Cerebellar nuclear complex (tissue), 1 donor: ENCODE measurements at places on chromosomes 2 and 18.

DNA sequence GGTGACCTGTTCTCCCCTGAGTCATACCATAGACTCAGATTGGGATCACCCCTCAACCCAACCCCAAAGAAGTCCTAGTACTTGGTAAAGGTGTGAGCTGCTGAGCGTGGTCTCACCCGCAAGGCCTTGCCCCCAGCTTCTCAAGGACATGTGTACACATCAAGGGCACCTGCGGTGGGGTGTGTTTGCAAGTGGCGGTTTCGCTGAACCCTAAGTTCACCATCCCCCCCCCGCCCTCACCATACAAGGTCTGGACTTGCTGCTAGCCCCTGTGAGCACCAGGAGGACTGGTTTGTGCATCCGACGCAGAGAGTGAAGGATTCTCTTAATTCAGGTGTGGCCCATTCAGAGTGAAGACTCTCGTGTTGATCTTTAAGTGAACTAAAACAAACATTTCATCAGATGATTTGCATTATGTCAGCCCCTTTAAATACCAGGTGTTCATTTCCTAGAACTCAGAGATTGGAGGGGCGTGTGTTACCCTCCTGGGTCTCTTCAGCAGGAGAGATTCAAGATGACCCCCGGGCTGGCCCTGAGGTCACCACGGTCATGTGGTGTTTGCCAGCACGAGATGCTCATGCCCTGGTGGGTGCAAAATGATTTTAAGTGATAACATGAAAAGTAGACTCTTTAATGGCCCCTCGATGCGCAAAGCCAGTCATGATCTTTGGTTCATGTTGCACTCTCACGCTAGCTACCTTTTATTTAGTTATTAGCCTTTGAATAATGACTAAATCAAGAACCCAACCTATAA is 27.8 kb downstream of the MTERF4 start:
- no peak for DNase-seq

GRCh38 chr2:84539729-84540128 is 23.4 kb downstream of the DNAH6 start:
- no peak for DNase-seq

- no peak for DNase-seq
Measured at GRCh38 chr2:96697476-96697875, 42.4 kb downstream of the LMAN2L start.

DNA sequence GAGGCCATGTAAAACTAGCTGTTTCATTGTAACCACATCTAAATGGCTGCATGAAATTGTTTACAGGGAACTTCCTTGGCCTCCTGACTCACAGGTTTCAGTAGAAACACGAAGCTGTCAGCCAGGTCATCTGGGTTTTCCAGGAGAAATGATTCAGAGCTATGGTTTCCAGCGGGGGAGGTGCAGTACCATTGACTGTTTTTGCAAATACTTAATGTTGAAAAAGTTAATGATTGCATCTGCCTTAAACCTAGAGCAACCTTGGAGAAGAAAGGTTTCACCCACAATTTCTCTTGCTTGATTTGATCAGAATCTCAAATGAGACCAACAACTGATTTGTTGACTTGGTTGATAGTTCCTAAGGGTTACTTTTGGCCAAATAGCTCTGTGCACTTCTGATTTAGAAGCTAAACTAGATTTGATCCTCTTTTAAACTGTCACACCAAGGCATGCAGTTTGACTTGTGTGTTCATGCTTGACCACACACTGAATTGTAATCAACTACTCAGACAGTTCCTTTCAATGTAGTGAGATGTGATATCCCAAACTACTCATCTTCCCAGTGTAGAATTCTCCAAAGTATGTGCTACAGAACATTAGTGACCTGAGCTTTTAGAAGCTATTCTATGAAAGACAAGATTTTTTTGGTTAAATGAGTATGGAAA is 193.5 kb upstream of the CHST9 start:
- DNase-seq = no peak

DNA sequence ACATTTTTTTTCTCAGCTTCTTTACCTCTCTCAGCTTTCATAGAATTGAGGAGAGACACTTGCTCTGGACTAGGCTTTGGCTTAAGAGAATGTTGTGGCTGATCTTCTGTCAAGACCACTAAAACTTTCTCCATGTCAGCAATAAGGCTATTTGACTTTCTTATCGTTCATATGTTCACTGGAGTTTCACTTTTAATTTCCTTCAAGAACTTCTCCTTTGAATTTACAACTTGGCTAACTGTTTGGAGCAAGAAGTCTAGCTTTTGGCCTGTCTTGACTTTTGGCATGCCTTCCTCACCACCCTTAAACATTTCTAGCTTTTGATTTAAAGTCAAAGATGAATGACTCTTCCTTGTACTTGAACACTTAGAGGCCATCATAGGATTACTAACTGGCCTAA is 104.4 kb upstream of the SLC39A10 start:
- no peak for DNase-seq

- DNase-seq = no peak
Measured at GRCh38 chr2:62340994-62341484, 145.1 kb downstream of the B3GNT2 start.

- DNase-seq = no peak
Measured at GRCh38 chr2:237661799-237662328, 34.5 kb downstream of the LRRFIP1 start.

DNA sequence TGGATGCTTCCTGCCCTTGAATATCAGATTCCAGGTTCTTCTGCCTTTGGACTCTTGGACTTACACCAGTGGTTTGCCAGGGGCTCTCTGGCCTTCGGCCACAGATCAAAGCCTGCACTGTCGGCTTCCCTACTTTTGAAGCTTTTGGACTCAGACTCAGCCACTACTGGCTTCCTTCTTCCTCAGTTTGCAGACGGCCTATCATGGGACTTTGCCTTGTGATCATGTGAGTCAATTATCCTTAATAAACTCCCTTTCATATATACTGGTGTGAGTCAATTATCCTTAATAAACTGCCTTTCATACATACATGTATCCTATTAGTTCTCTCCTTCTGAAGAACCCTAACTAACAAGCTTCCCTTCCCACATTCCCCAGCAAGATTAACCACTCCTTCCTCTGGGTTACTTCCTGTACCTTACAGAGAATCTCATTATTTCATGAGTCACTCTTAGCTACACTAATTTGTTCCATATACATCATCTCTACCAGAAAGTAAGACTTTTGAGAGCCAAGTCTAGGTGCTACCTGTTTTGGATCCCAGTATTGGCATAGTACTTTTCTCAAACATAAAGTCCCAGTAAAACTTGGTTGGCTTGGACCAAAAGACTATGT is 31.3 kb upstream of the LRATD1 start:
- DNase-seq = no peak

DNA sequence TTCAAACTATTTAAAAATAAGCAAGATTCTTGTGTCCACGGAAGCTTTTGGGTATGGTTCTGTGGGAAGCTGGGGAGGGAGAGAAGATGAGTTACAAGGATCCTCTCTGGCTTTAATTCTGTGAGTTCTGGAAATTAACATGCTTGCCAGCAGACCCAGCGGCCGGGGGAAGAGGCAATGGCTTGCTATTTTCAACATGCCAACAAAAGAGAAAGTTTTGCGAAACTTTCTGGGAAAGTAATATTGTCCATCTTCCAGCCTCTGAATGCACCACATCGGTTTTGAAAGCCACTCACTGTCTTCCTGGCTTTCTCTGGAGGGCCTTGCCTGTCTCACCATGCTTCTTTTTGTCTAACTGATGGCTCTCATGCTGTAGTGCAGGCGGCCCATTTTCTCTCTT is 85.7 kb downstream of the EN1 start:
- DNase-seq = no peak

- no peak for DNase-seq
Measured at GRCh38 chr18:7329016-7329415, 98.1 kb downstream of the LRRC30 start.

DNA sequence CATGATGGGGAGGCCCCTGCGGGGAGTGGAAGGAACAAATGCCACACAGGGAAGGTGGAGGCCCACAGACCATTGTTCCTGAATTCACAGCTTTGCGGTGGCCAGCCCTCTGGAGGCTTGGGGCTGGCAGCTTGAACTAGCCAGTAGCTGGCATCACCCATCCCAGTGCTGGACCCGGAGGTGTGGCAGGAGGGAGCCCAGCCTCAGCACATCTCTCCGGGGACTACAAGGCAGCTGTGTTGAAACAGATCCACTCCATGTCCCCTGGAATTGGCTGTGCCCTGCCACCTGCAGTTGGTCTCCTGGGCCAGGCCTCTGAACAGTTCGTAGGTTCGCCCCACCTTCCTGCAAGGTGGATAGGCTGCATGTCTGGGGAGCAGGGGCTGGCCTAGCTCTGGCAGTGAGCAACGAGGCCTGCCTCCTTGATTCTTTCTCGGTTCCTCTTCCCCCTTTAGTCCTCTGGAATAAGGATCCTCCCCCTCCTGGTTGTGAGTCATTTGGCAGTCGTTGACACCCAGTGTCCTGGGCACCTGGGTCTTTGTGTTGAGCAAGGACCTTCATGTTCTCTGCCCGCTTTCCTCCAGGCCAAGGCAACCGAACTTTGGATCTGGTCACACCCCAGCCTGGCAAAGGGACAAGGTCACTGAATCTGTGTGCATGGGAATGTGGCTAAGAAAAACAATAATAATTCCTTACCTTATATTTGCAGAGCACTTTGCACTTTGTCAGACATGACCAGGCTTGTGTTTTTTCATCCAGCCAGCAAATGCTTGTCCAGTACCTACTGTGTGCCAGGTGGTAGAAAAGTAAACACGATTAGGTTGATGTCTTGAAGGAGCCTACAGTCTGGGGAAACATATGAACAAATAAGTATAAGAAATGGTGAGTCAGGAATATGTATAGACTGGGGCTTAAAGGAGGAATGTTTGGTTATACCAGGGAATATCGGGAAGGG is 55.0 kb upstream of the MCFD2 start:
- DNase-seq = no peak
